Fibroblast of skin of right biceps (primary cell): ENCODE measurements at places on chromosomes 6 and 20.

DNA sequence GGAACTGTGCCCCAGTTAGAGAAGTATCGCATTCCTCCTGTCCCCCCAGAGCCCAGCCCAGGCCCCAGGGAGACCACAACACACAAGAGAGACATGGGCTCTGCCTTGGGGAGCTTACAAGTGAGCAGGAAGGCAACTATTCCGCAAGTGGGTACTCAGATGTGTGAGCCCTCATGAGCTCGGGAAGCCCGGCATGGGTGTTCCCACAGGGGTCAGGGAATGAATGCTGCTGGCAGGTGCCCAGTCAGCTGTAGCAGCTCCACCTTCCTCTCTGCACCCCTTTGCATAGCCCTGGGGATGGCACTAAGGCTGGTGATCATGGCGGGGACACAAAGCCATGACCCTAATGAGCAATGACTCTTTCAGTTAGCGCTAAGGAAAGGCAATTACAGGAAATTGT, 194.1 kb downstream of the SYNDIG1 start:
- no peak for DNase-seq

DNA sequence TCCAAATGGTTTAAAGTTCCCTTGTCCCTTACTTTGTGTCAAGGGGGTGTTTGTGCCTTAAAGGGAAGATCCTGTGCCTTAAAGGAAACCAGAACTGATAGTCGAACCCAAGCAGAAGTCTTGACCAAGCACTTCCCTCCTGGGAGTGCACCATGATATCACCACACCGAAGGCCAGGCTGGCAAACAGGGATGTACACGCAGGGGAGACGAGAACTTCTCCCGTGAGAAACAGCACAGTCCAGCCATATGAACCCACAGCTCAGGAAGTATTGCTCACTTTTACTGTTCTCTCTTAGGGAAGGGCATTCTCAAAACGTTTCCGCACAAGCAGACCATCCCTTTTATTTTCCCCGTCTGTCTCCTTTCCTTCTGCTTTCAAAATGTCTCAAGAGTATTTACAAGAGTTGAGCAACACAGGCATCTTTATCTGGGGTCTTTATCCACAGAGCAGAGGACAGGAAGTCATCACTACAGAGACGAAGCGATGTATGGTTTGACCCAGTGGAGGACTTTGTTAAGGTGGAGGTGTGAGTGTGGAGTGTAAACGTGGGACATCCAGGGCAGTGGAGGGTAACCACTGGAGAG, 12.8 kb upstream of the SERPINB1 start:
- DNase-seq: no peak

GRCh38 chr6:14478381-14479225, 361.0 kb downstream of the CD83 start:
- no peak for DNase-seq

DNA sequence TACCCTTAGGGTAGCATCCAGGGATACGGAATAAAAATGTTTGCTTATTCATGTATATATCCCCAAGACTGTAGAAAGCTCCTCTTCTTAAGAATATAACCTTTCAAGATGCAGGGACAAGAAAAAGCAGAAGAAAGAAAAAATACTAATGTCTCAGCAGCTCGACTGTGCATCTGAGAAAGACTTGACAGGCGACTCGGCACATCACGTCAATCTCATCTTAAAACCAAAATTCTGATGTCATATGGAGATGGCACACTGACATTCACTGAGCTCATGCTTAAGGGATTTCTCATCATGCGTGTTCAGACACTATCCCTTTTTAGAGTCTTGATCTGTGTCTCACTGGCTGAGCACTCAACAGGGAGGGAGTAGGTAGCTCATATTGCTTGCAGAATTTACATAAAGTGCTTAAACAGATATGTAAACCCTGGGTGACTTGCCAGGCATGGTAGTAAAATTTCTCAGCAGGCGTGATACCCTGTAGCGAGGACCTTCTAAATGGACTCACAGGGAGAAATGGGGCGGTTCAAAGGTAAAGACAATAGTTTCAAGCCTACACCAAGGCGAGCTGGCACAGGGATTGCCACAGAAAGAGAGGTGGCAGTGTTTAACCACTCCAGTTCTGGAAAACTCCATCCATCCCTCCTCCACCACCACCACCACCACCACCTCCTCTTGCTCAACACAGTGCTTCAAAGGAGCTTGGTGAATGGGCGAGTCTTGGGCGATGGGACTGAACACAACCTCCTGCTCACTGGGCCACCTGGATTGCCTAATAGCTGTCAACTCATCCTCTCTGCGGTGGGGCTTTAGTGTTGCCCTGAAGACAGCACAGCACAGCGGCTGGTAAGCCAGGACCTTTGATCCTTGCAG, 330.5 kb downstream of the TFAP2A start:
- DNase-seq: no peak

DNA sequence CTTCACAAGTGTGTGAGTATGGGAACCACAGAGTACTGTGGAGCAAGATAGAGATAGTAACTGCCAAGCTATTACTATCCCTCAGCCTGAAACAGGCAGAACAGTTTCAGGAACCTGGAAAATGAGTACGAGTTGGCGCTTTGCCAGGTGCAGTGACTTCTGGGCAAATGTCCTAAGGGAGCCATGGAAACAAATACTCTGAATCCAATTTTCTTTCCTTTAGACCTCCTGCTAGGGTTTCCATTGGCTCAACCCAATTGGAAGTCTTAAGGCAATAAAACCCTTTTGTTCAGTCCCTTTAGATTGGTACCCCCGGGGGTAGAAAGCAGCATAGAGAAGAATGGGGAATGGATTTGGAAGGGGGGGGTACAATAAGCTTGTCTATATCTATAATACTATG, 205.0 kb upstream of the EPHA7 start:
- no peak for DNase-seq

DNA sequence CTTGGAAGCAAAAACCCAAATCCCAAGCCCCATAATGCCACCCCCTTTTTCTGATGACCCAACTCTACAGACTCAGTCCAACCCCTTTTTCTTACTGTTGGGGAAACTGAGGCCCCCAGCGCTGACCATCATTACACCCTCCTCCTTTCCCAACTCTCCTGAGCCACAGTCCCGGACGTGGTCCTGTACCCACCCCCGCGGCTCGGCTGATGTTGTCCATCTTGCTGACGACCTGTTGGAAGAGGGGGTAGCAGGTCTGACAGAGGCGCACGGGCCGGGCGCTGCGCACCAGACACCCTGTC, 533 bp downstream of the OSTM1 start:
- no peak for DNase-seq

DNA sequence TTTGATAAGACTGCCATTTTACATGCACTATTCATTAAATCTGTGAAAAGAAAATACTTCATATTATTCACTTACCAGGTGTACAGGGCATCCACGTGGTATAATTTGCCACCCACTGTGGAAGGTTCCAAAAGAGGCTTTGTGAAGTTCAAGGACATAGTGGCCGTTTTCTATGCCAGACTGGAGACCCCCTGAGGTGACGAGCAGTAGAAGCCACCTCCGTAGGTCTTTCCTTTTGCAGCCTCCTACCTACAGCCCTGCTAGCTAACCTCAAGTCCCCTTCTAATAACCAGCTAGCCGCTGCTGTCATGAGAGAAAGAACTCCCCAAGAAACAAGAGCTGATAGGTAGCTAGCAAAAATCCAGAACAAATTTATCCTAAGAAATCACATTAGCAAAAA, 110.5 kb downstream of the ARHGAP18 start:
- no peak for DNase-seq

DNA sequence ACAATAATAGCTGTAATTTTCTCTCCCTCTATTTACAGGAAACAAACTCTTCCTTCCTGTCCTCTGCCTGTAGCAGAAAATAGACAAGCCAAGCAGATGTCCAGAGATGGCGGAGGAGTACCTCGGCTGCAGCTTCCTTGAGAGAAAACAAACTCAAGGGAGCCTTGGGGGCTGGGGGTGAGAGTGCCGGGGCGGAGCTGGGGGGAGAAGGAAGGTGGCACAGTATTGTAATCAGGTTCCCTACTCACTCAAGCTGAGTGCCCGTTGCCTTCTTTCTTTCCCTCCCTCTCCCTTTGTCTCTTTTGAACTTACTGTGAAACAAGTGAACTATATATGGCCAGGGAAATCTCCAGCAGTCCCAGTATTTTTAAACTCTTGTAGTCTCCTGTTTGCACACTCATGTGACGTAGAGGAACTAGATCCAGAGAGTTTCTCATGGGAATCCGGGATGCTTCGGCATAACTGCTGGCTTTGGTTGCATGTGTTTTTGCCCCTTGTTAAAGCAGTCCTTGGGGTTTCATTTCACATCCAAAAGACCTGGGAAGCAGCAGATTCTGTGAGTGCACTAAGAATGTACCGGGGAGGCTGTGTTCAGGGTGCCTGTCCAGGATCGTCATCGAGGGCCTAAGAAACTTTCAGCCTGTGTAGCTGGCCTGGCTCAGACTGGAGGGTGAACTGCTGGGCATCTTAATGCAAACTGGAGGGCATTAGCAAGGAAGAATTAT, 44.6 kb upstream of the HDDC2 start:
- DNase-seq: no peak

GRCh38 chr20:19737025-19737424, 21.0 kb upstream of the RIN2 start:
- peak; percentile 35 for DNase-seq

DNA sequence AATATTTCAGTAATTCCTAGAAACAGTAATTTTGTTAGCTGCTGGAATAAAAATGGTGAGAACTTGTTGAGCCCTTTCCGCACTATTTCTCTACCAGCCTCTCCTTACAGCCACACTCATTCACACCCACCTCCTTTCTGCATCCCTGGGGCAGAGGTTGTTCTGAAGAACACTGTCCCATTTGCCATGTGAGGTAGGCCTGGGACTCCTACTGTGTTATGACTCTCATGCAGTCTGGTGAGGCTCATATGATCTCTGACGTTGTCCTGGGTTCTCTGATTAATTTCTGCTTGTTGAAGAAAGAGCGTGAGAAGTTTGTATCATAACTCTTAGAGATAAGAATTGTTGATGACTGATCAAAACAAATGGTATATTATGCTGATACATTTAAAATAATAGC, 4.1 kb upstream of the KCNQ5 start:
- no peak for DNase-seq

DNA sequence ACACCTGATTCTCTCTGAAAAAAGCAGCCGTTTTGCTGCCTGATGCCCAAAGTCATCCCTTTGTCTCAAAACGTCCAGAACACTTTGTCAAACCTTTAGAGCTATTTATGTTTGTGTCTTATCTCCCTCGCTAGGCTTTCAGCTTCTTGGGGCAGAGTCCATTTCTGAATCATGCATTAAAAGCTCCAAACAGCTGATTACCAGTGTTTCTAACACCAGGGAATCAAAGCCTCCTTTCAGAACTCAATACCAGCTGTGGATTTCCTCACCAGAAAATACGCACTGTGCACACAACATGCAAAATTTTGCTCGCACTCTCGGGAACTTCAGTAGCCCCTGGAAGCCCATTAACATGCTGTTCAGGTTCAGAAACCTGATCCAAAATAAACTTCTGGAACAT, 333.3 kb downstream of the HACE1 start:
- DNase-seq: no peak

GRCh38 chr20:8126181-8126580, 5.9 kb upstream of the PLCB1 start:
- DNase-seq: no peak

DNA sequence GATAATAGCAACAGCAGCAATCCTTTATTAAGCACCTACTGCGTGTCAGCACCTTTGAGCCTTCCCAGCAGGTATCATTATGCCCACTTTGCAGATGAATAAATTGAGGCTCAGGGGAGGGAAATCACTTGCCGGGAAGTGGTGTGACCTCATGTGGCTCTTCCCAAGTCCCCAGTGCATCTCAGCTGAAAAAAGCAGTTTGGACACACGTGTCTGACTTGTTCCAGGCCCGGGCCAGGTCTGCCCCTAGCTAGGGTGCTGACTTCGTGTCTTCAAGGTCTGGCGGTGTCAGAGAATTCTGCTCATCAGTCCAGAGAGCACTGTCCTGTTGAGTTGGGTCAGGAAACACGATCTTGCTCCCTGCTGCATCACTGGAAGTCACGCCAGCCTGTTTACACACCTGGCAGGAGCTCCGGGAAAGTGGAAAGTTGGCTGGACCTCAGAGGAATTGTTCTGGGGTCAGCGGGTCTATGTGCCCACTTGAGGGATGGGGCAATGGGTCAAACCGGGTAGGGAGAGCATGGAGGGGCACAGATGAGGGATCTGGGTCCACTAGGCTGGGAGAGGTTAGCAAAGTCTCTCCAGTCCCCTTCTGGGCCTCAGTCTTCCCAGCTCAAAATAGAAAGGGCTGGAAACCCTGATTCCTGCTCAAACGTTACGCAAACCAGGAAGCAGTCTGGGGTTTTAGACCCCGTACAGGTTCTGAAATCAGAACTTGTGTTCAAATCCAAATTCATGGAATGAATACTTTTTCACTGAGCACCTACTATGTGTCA, 10.5 kb downstream of the SLC13A3 start:
- no peak for DNase-seq

- DNase-seq: no peak
Measured at GRCh38 chr6:119683031-119683430, 333.5 kb upstream of the MAN1A1 start.

GRCh38 chr20:47099825-47100441, 205.3 kb downstream of the EYA2 start:
- DNase-seq: peak; percentile 48

DNA sequence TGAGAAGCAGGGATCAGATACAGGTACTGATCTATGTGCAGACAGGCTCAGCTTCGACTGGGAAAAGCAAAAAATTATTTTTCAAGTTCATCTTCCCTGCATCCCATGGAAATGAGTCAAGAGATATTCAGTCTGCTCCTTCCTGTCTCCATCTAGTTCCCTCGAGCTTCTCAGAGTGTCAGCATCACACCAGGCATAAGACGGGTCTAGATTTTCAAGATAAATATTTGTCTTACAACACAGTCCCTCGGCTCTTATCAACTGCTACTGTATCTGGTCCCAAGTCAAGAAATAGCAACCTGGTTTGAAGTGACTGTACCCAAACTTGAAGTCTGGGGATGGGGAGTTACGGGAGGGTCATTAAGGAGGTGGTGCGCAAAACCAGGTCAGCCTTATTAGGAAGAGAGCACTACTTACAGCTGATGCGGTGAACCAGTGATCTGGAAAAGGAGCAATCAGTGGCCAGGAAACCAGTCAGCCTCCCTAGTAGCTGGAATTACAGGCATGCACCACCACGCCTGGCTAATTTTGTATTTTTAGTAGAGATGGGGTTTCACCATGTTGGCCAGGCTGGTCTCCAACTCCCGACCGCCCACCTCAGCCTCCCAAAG, 29.7 kb downstream of the ZMYND8 start:
- peak; percentile 80 for DNase-seq

GRCh38 chr20:49853640-49854039, 41.0 kb downstream of the SLC9A8 start:
- peak; percentile 63 for DNase-seq

- DNase-seq: no peak
Measured at GRCh38 chr6:167047554-167047953, 48.4 kb downstream of the CEP43 start.

GRCh38 chr6:156901309-156902019, 124.3 kb downstream of the ARID1B start:
- no peak for DNase-seq
